SJCRH30 (cell line): ENCODE measurements at places on chromosomes 11 and 22. TPM values are rescaled to one million over a fixed set of nuclear protein-coding genes. Genes with fewer than 3 reads are reported as not detected.

The DNAJB13 gene
- total RNA-seq = not detected in 2 replicates

The PRR33 gene
- total RNA-seq = 0.02 and 0.05 TPM in 2 replicates

The CD3D gene
- total RNA-seq = not detected in 2 replicates

The FRMD8 gene
- 21.0 and 22.2 TPM in 2 replicates for total RNA-seq

DNA sequence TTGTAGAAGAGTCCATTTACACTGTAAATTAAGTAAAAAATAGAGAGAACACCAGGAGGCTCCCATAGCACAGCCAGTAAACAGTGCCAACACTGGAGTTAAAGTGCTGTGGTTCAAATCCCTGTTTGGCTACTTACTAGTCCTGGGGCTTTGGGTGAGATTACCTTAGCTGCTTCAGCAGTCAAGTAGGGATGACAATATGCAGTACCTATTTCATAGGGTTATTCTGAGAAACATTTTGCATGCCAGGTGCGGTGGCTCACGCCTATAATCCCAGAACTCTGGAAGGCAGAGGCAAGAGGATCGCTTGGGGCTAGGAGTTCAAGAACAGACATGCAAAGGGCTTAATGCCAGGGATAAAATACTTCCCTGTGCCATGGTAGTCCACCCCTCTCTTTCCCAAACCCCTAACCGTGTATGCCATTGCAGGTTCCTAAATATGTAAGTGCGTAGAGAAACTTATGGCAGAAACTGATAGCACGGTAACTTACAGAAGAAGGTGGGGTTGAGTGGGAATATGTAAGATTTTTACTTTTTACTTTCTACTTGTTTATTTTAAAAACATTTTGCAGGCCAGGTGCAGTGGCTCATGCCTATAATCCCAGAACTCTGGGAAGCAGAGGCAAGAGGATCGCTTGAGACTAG lies 86.4 kb upstream of the PICALM start:
- H3K36me3 ChIP-seq = no peaks in the 10 kb centered on the region
- peaks cover 36% of the 10 kb centered on the region for H3K4me1 ChIP-seq
- H3K4me3 ChIP-seq = no peak overlapping the region
- DNase-seq = no peak
- no peak overlapping the region for H3K27ac ChIP-seq

- no peaks in the 10 kb centered on the region for H3K27me3 ChIP-seq
- peaks cover 13% of the 10 kb centered on the region; the same call in 1 of the 2 replicates for H3K4me1 ChIP-seq
Observed at GRCh38 chr11:77191823-77192495, 63.9 kb downstream of the MYO7A start.

DNA sequence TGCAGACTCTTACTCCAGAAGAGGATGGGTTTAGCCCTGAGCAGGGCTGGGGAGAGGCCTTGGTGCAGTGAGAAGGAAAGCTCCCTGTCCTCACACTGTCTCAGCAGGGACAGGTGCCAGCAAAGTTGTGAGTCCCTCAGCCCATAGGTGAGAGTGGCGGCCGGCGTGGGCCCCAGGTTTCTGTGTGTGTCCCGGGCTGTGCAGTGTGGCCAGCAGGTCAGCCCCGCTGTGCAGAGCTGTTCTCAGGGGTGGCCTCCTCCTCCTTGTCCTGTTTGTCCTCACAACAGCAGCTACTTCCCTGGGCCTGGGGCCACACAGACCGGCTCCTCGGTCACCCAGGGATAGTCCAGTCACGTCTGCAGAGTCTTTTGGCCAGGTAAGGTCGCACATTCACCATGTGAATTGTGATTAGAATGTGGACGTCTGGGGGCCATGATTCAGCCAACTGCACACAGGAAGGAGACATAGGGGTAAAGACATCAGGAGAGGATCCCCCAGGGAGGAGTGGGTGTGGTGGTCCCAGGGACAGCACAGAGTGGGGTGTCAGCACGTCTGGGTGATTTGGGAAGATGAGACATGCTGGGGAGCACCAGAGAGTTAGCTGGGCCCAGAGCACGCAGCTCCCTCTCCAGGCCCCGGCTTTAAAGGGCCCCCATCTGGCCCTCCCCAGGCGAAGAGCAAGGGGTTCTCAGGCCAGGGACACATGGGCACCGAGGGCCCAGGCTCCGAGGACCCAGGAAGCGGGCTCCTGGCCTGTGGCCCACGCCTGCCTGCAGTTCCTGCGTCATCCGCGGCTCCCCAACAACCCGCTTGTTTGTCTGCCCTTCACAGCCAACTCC lies 81.6 kb downstream of the MYEOV start:
- no peak overlapping the region for H3K27ac ChIP-seq
- no peak for DNase-seq
- H3K4me3 ChIP-seq = no peak overlapping the region
- H3K36me3 ChIP-seq = no peaks in the 10 kb centered on the region
- no peaks in the 10 kb centered on the region for H3K27me3 ChIP-seq

DNA sequence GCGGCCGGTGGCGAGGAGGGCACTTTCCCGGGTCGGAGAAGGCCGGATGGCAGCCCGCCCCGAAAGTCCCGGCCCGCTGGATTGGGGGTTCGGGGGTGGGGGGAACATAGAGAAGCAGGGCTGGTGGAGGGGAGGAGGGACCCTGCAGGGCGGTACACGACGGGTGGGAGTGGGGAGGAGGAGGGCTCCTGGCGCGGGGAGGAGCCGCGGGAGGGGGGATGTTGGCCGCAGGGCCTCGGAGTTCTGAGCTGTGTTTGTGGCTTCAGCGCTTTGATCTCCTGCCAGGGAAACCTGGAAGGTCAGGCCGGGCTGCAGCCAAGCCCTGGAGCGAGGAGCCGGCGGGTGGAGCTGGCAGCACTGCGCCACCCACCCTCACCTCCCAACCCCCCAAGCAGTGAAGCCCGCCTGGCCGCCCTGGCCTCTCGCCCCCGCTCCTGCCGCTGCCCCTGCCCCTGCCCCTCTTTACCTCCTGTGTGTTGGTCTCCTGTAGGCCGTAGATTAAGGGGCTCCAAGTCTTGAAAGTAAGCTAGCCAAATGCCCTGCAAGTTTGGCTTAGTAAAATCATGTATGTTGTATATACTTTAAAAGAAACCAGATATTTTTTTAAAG lies 30.9 kb downstream of the C22orf31 start:
- H3K27ac ChIP-seq = peak overlapping the region; percentile 89
- H3K36me3 ChIP-seq = no peaks in the 10 kb centered on the region
- DNase-seq = peak; percentile 89
- H3K27me3 ChIP-seq = no peaks in the 10 kb centered on the region
- H3K4me1 ChIP-seq = peaks cover 14% of the 10 kb centered on the region

- no peak for DNase-seq
- no peaks in the 10 kb centered on the region for H3K27me3 ChIP-seq
- peaks cover 35% of the 10 kb centered on the region for H3K36me3 ChIP-seq
- no peak overlapping the region for H3K4me3 ChIP-seq
- H3K4me1 ChIP-seq = no peaks in the 10 kb centered on the region
Observed at GRCh38 chr11:118771547-118772288, 19.2 kb downstream of the DDX6 start.

GRCh38 chr22:24894220-24894975 lies 52.1 kb downstream of the LHFPL7 start:
- H3K27ac ChIP-seq = no peak overlapping the region
- DNase-seq = peak; percentile 83
- H3K27me3 ChIP-seq = no peaks in the 10 kb centered on the region
- peaks cover 7% of the 10 kb centered on the region for H3K4me1 ChIP-seq
- H3K4me3 ChIP-seq = no peak overlapping the region
